ENCODE measurements at places on chromosomes 13 and 19. TPM values are rescaled to one million over a fixed set of nuclear protein-coding genes. Genes with fewer than 3 reads are reported as not detected.

Gene LRRC63
- total RNA-seq = 0.17 TPM

Gene PSG7
- not detected for total RNA-seq

Gene CYP2A6
- not detected for total RNA-seq

Gene HIF3A
- not detected for total RNA-seq

DNA sequence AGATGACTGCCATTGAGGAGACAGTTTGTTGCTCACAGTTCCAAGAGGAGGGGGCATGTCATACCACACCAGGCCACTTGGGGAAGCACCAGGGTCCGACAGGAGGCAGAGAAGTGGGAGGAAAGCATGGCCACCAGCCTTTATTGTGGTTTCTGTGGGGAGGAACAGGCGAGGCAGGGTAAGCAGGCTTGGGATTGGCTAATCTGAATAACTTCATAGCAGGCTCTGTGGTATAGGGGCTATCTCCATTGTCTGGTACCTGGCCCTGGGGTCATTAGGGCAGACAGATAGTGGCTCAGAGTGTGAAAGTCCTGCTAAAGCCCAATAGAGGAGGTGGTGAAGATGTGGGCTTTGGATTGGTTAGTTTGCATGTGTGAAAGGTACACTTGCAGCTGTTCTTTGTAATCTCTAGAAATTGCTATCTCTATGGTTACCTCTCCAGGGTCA, 35.5 kb downstream of the CBY2 start:
- H3K27me3 ChIP-seq = peaks cover 3% of the 10 kb centered on the region
- no peak for DNase-seq
- H3K36me3 ChIP-seq = no peaks in the 10 kb centered on the region

- DNase-seq = no peak
- H3K4me3 ChIP-seq = no peak overlapping the region
Observed at GRCh38 chr19:19579533-19580361, 38.7 kb downstream of the PBX4 start.

DNA sequence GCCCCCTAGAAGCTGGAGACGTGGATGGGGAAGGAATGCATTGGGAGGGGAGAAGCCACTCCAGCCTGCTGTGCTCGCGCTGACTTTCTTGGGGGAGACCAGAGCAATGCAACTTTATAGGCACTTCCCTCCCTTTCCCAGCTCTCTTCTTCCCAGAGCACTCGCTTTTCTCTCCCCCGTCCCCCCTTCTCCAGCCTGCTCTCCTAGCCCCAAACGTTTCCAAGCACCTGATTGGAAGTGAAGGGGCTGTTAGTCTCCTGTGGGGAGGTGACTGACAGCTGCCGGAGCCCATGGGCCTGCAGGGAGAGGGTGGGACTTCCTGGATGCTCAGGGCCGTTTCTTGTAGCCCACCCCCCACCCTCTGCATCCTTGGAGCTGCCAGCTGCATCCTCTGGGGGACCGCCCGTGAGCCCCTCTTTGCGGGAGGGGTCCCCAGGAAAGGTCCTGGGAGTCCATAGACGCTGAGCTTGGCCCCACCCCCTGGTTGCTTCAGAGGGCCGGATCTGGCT, 2.5 kb downstream of the HDGFL2 start:
- DNase-seq = no peak
- H3K27ac ChIP-seq = peak overlapping the region; percentile 40
- H3K4me3 ChIP-seq = peak overlapping the region; percentile 86
- peaks cover 18% of the 10 kb centered on the region for H3K4me1 ChIP-seq
- peaks cover 5% of the 10 kb centered on the region for H3K36me3 ChIP-seq
- H3K27me3 ChIP-seq = no peaks in the 10 kb centered on the region

DNA sequence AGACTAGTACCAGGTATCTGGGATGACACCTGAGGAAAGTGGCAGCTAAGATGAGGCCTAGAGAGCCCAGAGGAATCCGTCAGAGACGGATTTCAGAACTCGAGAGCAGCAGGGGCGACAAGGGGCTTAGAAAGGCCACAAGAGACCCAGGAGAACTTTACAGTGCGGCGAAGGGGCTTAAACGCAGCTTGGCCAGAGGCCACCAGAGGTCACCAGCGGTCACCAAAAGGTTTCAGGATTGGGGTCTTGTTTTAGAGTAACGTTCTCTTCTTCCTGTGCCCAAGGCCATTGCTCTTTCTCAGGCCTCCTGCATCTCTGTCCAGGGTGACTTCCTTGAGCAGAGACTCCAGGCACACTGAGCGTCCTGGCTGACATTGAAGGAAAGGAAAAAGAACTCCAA, 2.2 kb downstream of the ZSCAN22 start:
- no peak overlapping the region for H3K4me3 ChIP-seq
- H3K4me1 ChIP-seq = peaks cover 9% of the 10 kb centered on the region
- no peaks in the 10 kb centered on the region for H3K36me3 ChIP-seq
- DNase-seq = no peak
- no peak overlapping the region for H3K27ac ChIP-seq

- no peak for DNase-seq
- H3K27ac ChIP-seq = no peak overlapping the region
- H3K36me3 ChIP-seq = no peaks in the 10 kb centered on the region
- no peak overlapping the region for H3K4me3 ChIP-seq
- H3K27me3 ChIP-seq = no peaks in the 10 kb centered on the region
Observed at GRCh38 chr19:23547816-23548430, 139.1 kb downstream of the ZNF675 start.

DNA sequence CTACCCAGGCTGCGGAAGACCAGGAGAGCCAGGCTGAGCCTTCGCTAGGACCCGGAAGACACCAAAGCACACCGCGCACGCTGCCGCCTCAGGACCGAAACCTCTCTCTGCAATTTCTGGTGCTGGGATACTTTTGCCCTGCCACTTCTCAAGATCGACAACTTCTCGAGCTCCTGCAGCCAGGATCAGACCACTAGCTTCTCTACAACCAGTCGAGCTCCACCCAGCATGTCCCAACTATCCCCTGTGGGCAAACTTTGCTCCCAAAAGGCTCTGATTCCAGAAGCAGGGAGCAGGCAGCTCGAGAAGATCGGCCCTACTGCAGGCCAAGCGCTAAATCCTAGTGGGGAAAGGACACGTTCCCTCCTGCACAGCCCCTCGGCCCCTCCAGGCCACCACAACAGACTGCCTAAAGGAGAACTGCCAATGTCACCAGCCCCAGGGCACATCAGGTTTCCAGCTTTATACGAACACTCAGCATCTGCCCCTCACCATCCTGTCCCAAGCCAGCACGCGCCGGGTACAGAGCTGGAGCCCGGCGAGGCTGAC, 979 bp downstream of the AKAP8 start:
- H3K27ac ChIP-seq = peak overlapping the region; percentile 95
- H3K4me1 ChIP-seq = peaks cover 35% of the 10 kb centered on the region
- H3K4me3 ChIP-seq = peak overlapping the region; percentile 98
- H3K36me3 ChIP-seq = peaks cover 19% of the 10 kb centered on the region
- DNase-seq = peak; percentile 41

- no peak overlapping the region for H3K27ac ChIP-seq
- H3K27me3 ChIP-seq = no peaks in the 10 kb centered on the region
- H3K4me3 ChIP-seq = no peak overlapping the region
- H3K4me1 ChIP-seq = no peaks in the 10 kb centered on the region
- peaks cover 8% of the 10 kb centered on the region for H3K36me3 ChIP-seq
Observed at GRCh38 chr19:49973987-49974386, 13.0 kb upstream of the SIGLEC11 start.

GRCh38 chr19:41351339-41352245, 2.1 kb downstream of the TGFB1 start:
- peaks cover 55% of the 10 kb centered on the region for H3K4me1 ChIP-seq
- no peaks in the 10 kb centered on the region for H3K27me3 ChIP-seq
- peak overlapping the region; percentile 95 for H3K4me3 ChIP-seq
- peak overlapping the region; percentile 95 for H3K27ac ChIP-seq

DNA sequence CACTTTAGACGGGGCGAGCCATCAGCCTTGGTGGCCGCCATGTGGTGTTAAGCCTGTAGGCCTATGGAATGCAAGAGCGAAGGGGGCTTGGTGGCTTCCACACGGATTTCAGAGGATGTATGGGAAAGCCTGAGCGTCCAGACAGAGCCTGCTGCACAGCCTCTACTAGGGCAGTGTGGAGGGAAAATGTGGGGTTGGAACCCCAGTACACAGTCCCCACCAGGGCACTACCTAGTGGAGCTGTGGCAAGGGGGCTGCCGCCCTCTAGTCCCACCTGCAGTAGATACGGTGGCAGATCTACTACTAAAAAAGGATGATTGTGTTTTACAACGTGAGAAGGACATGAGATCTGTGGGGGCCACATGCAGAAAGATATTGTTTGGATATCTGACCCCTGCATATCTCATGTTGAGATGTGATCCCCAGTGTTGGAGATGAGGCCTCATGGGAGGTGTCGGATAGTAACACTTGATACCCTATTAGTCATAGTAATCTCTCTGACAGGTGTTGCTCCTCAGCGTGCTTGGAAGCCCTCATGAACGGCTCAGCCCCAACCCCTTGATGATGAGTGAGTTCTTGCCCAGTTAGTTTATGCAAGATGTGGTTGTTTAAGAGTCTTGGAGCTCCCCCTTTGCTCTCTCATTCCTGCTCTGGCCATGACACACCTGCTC, 45.6 kb downstream of the LHFPL6 start:
- no peak overlapping the region for H3K4me3 ChIP-seq
- DNase-seq = no peak
- H3K27me3 ChIP-seq = peaks cover 2% of the 10 kb centered on the region

GRCh38 chr13:95756072-95756471, 79.1 kb downstream of the DNAJC3 start:
- H3K36me3 ChIP-seq = peaks cover 4% of the 10 kb centered on the region
- H3K4me1 ChIP-seq = no peaks in the 10 kb centered on the region
- H3K27ac ChIP-seq = no peak overlapping the region
- no peak for DNase-seq
- no peaks in the 10 kb centered on the region for H3K27me3 ChIP-seq

All from activated T-helper 1 cell treated with anti-CD3 and anti-CD28 coated beads, Interleukin-12 subunit alpha, Interleukin-12 subunit beta, Interleukin-2, Interleukin-4 antibody, amounts not matched to agents 30 ng/mL and 10 ng/mL and 1 ng/mL, durations not matched to agents 14 hours and 24 hours and 36 hours (primary cell).